ENCODE measurements at places on chromosomes 3 and 15.

DNA sequence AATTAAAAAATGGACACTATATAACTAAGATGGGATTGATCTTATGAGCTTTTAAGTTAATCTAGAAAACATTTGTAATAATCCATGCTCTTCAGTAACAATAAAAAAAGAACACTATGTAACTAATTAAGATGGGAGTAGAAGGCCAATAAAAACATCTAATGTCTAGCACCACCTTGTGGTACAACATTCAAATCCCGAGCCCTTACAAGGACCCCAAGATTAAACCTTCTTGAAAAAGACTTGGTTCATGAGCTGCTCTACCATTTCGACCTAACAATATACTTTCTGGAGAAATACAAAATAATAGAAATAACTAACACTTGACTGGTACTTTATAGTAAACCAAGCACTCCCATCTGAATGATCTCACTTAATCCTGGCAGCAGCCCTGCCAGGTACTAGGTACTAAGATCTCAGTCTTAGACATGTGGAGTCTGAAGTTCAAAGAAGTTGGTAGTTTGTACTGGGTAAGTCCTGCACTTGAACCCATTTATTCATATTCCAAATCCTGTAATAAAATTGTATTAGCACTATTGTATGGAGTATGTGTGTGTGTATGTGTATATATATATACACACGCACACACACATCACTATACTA, 21.8 kb downstream of the METTL6 start:
- no peak for DNase-seq

DNA sequence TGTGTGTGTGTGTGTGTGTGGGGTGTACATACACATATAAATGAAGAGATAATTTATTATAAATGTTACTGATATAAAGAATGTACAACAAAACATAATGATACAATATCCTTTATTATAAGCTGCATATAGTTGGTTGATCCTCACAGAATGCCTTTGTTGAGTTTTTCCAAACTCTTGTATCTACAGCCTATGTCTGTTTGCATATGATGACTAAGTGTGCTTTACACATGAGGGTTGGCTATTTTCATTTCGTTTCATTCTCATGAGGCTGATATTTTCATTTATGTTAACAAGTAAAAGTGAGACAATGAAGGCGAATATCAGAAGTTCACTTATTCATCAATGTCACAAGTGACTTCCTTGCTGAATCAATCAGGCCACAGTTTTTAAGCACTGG, 45.1 kb downstream of the TM2D3 start:
- no peak for DNase-seq

DNA sequence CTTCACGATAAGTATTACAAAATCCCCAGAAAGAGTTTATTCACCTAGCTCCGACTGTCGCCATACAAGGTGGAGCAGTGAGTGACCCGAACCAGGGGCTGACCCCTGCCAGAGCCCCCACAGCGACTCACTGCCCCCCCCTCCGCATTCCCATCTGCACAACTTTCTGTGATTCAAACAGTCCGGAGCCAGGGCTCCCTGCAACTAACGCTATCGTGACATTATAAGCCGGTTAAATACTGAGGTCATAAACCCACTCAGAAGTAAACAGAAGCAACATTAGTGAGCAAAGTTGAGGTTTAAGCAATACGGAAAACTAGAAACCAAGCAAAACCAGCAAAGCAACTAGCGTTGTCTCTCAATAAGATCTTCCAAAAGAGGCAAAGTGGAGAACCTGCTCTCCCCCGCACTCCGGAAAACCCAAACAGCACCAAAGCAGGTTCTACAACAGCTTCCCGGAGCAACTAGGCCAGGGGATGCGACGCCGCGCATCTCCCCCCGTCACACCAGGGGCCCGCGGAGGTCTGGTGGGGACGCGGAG, 642 bp downstream of the SCAP start:
- no peak for DNase-seq

GRCh38 chr3:184345317-184346144, 8.1 kb downstream of the FAM131A start:
- DNase-seq: no peak

- no peak for DNase-seq
These were observed 78.7 kb downstream of the POLQ start for GRCh38 chr3:121467085-121467484.

DNA sequence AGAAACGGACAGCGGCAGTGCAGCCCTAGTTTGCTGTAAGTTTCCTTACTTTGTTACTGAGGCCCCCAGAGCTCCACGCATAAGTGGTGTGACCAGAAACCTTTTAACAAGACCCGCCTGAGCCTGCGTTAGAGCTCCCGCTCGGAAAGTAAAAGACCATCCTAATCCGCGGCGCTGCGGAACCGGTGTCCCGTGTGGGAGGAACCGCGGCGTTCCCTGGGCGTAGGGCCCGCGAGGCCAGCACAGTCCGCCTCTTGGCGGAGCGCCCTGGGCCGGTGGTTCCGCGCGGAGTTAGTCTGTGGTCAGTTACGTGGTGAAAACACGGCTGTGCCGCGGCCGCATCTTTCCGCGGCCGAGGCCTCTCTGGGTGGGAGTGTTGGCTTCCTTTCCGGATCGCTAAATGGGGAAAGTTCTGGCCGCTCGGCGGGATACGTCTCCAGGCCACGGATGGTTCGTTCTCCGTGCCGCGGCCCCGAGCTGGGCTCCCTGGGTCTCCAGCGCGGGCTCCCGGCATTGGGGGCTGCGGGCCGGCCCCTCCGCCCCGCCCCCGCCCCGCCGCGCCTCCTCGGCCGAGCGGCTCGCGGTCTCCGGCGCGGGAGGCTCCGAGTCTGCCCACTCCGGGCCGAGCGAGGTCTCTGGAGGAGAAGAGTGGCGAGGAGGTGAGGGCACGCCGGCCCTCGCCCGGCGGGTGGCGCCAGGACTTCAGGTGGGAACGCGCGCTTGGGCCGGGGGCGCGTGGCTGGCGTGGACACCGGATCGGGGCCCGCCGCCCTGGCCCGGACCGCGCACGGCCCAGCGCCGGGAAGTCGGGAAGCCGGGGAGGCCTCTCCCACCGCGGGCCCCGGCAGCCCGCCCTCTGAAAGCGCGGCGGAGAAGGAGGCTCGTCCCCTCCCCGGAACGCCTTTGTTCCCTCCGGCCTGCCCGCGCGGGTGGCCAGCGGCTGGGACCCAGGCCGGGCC, 754 bp downstream of the B3GNT5 start:
- no peak for DNase-seq

- no peak for DNase-seq
These were observed 229.0 kb downstream of the MAGI1 start for GRCh38 chr3:65809641-65810150.

GRCh38 chr3:47571391-47572175, 7.1 kb downstream of the CSPG5 start:
- no peak for DNase-seq

DNA sequence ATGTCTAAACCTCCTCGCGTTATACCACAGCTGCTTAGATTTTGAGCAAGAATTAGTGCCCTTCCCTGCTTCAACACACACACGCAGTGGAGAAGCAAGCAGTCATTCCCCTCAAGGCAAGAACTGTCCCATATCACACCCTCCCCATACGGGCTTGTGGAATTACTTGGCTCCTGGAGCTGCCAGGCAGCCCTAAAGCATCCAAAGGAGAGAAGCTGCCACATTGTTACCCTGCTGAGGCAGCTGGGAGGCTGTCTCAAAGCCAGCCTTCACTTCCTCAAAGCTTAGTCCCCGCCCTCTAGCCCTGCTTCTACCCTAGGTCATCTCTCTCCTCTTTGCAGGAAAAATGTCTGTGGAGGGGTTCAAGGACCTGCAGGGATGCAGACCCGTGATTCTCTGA, 153.4 kb downstream of the RORA start:
- DNase-seq: no peak

- no peak for DNase-seq
These were observed at the start of gene GRIP2 for GRCh38 chr3:14539742-14540491. TSS of gene GRIP2 (minus strand) at chr3:14540342. CDS start at chr3:14540308, 34 bp downstream.

DNA sequence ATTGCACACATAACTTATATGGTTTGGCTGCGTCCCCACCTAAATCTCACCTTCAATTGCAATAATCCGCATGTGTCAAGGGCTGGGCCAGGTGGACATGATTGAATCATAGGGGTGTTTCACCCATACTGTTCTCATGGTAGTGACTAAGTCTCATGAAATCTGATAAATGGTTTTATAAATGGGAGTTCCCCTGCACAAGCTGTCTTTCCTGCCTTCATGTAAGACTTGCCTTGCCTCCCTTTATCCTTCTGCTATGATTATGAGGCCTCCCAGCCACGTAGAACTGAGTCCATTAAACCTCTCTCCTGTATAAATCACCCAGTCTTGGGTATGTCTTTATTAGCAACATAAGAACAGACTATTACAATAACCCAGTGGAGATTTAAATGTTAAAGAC, 653.9 kb downstream of the ROBO1 start:
- DNase-seq: no peak
